HFFc6 (cell line): ENCODE measurements at places on chromosomes 1 and 21.

DNA sequence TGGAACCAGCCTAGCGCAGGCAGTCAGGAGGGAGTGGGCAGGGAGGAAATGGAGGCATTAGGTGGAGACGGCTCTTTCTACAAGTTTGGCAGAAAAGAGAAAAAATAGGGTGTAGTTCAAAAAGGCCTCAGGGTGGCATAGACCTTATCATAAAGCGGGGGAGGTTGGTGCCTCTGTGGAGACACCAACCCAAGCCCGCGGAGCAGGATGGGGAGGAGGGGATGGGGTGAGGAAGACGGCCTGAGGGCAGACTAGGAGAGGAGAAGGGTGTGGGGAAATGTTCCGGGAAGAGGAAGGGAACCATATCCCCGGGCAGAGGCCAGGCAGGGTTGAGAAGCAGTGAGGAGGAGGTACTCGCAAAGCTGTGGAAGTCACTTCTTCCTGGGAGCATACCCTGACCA is 17.4 kb upstream of the SHE start:
- no peak for DNase-seq

- DNase-seq = no peak
These were observed 5.8 kb upstream of the CHI3L2 start for GRCh38 chr1:111221633-111222291.

DNA sequence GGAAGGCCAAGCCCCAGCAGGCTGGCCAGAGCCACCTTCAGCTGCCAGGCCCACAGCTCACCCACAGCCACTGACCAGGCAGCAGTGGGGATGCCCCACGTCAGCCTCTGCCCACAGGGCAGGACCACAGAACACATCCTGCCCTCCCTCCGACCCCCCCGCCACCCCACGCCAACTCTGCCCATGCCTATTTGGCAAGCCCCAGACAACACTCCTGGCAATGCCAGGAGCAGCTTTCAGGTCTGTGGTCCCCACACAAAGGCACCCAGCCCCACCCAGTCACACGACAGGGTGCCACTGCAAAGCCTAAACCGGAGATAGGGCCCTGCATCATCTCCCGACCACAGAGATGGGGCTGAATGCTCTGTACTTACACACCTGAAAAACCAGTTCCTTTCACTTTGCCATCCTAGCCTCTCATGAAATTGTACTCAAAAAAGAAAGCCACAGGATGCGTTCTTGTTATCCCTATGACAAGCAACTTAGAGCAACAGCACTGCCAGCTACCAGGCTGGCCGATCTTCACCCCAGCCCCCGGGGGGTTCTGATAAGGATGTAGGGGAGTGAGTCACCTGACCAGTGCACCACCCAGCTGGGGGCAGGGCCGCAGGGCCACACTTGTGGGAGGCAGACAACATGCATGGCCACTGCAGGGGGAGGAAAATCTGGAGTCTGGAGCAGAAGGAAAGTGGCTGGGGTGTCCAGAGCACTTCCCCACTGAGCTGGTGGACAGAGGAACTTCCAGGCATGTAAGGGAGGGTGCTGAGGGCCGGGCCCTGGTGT is 36.2 kb downstream of the UBE2G2 start:
- peak; percentile 5 for DNase-seq

DNA sequence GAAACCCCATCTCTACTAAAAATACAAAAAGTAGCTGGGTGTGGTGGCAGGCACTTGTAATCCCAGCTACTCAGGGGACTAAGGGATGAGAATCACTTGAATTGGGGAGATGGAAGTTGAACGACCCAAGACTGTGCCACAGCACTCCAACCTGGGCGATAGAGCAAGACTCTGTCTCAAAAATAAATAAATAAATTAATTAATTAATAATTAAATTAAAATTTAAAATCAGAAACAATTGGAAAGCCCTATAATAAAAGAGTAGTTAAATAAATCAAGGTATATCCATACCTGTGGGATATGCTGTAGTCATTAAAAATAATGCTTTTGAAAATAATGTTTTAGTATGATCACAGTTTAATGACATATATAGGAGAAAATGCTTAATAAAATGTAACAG is 15.6 kb upstream of the DDAH1 start:
- no peak for DNase-seq

- no peak for DNase-seq
These were observed 162.5 kb downstream of the RWDD3 start for GRCh38 chr1:95396557-95396956.

- DNase-seq = no peak
These were observed 185.1 kb upstream of the LMO4 start for GRCh38 chr1:87143413-87144135.

GRCh38 chr1:150268340-150268704 is 494 bp downstream of the APH1A start:
- DNase-seq = no peak

DNA sequence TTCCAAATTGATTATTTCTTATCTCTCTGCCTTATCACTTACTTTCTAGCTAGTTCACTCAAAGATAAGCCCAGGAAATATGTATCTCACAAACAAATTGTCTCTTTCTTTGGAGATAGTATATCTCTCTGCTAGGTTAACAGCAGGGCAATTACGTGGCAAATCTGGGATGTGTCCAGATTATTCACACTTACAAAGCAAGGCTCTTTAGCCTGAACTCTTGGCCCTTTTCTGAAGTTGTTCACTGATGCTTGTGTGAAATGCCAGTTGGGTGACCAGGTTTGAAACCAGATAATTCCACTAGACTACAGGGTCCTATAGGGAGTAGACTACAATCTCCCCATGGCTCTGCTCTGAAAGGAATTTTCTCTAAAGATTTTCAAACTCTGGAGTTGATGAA is 30.8 kb upstream of the FAM78B start:
- DNase-seq = no peak

GRCh38 chr1:115722221-115722620 is 46.3 kb downstream of the CASQ2 start:
- no peak for DNase-seq

DNA sequence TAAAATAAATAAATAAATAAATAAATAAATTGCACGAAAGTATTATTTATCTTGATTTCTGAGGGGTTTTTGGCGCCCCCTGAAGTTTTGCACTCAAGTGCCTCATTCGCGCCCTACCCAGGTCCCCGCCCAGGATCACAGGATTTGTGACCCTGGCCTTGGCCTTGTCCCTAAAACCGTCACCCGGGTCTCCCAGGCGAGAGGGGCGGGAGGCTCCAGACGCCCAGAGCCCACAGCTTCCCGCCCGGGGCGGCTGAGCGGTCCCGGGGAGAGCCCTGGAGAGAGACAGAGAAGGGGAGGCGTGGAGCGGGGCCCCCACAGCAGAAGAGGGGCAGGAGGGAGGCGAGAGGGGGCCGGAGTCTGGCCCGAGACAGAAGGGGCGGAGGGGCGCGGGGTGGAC is 91.8 kb upstream of the CASZ1 start:
- DNase-seq = no peak

GRCh38 chr21:45427331-45428271 is 22.6 kb downstream of the COL18A1 start:
- DNase-seq = peak; percentile 92

DNA sequence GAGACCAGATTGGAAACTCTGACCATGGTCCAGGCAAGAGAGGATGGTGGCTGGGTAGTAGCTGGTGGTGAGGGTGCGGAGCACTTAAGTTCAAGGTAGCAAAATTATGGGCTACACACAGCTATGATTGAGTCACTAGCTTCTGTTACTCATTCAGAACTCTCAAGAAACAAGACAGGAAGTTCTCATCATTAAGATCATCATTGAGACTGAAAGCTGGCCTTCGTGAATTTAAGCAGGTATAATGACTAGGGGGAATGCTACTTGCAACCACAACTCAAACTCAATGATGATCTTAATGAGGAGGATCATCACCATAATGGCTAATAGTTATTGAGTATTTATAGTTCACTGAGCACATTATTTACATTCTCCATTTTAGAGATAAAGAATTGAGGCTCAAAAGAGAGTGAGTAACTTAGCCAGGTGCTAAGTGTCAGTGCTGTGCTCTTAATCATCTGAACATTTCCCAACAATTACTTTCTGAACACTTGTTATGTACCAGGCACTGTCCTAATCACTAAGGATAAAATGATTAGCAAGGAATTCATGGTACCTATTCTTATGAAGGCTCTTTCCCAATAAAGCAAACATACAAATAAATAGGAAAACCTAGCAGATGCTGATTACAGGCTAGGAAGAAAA is 286.3 kb upstream of the C1orf105 start:
- DNase-seq = no peak

GRCh38 chr21:15064576-15065391 is at the start of gene NRIP1:
Gene NRIP1 (minus strand): TSS chr21:15065000. CDS start chr21:14968192, 96,808 bp downstream.
- DNase-seq = peak; percentile 89

GRCh38 chr1:111864862-111865261 is 109.2 kb downstream of the DDX20 start:
- no peak for DNase-seq

GRCh38 chr1:8938232-8938999 is 7.3 kb upstream of the CA6 start:
- no peak for DNase-seq

DNA sequence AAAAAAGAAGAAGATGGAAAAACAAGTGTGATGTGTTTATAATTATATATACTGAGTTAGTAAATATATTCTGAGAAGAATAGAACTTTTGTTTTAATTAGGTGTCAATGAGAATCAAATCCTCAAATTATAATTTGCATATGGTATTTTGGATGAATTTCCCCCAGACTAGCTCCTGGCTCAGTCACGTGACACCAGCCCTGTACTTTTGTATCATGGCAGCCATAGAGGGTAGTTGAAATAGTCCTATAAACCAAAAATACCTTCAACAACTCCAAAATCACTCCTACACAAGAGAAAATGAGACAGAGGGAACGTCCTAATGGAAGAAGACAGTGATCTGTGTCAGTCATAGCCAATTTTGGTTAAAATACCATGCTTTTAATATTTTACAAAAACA is 9.0 kb upstream of the S1PR1 start:
- no peak for DNase-seq

GRCh38 chr1:156627313-156627880 is 8.2 kb downstream of the HAPLN2 start:
- DNase-seq = peak; percentile 60

DNA sequence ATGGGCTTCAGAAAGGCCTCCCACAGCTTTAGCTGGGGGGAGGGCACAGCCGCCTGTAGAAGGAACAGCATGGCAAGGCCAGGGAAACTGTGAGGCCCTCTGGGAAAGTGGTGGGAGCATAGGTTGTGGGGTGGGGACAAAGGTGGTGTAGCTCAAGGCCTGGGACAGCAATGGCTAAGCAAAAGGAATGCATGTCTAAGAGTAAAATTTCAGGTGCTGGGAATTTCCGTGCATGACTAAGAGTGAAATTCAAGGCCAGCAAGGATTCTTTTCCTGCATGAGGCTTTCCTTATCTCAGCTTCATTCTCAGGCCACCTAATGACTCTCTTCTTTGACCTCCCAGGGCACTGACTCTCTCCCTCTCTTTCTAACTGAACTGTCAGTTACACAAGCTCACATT is 86.5 kb upstream of the WNT4 start:
- no peak for DNase-seq

DNA sequence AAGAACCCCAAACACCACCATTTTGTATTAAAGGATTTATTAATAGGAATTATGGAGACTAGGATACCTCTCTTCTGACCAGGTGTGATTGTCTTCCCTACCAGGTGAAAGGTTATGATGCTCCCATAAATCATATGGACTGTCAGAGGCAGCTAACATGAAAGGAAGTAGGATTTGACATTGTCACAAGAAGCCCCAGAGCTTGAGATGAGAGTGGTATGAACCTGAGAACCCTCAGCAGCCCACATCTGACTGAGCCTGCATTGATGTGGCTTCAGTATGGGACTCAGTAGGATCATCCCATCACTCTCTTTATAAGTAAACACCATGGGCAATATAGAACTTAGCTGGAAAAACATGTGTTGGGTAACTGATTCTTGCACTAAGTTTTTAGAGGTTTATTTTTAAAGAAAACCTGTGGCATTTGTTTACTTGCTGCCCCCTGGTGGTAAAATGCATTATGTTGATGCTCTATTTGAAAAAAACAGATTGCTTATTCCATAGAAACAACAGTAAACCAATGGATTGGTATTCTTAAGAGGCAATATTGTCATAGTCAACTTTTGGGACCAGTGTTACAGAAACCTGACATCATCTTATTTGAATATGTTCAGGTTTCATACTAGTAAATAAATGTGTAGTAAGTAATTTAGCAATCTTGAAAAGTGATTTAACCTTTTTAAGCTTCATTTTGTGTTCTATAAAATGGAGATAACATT is 16.6 kb upstream of the CACYBP start:
- DNase-seq = peak; percentile 56

DNA sequence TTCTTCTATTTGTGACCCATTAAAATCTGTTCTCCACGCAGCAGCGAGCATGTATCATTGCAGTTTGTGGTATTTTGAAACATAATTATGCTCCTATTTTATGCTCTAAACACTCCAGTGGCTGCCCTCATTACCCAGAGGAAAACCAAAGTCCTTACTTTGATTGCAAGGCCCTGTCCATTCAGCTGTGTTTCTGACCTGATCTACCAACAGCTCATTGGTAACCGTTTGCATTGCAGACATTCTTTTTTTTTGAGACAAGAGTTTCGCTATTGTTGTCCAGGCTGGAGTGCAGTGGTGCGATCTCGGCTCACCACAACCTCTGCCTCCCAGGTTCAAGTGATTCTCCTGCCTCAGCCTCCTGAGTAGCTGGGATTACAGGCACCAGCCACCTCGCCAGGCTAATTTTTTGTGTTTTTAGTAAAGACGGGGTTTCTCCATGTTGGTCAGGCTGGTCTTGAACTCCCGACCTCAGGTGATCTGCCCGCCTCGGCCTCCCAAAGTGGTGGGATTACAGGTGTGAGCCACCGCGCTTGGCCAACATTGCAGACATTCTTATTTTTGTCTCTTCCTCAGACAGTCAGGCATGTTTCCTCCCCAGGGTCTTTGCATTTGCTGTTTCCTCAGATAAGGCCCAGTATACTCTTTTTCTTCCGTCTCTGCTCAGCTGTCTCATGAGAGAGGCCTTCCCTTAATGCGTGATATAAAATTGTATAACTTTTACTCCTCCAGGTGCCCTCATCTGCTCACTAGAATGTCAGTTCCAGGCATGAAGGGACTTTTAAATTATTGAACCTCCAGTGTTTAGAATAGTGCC is 32.5 kb downstream of the THRAP3 start:
- no peak for DNase-seq

DNA sequence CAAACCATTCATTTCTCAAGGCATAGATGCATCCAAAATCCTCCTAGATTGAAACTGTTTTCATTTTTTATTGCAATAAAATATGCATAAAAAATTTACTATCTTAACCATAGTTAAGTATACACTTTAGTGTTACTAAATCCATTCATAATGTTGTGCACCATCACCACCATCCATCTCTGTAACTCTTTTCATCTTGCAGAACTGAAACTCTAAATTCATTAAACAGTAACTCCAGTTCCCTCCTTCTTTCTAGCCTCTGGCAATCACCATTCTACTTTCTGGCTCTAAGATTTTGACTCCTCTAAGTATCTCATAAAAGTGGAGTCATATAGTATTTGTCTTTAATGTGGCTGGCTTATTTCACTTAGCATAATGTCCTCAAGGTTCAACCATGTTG is 236.8 kb downstream of the SMYD3 start:
- no peak for DNase-seq
